Activated naive CD8-positive, alpha-beta T cell treated with anti-CD3 and anti-CD28 coated beads, Interleukin-2, amount 10 ng/mL, durations not matched to agents 7 days and 5 days (primary cell): ENCODE measurements at places on chromosomes 6 and 20. TPM values are rescaled to one million over a fixed set of nuclear protein-coding genes. Genes with fewer than 3 reads are reported as not detected.
A peak's percentile ranks its signal among the peaks of the same experiment; 100 is the strongest.

The C20orf202 gene
- total RNA-seq, result 0.26 TPM

The GNAS-AS1 gene
- total RNA-seq, result 1.6 TPM

DNA sequence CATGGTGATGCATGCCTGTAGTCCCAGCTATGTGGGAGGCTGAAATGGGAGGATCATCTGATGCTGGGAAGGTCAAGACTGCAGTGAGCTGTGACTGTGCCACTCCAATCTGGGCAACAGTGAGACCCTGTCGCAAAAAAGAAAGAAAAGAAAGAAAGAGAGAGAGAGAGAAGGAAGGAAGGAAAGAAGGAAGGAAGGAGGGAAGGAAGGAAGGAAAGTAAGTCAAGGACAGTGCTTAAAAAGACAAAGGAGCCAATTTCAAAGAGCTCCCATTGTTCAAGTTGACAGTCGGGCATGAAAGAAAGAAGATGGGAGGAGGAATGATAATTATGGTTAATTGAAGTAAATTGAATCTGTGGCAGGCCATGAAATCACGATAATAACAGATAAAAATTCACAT is 16.2 kb downstream of the C6orf15 start:
- H3K4me1 ChIP-seq, result peaks cover 18% of the 10 kb centered on the region
- DNase-seq, result no peak
- H3K27me3 ChIP-seq, result no peaks in the 10 kb centered on the region
- no peak overlapping the region for H3K27ac ChIP-seq

DNA sequence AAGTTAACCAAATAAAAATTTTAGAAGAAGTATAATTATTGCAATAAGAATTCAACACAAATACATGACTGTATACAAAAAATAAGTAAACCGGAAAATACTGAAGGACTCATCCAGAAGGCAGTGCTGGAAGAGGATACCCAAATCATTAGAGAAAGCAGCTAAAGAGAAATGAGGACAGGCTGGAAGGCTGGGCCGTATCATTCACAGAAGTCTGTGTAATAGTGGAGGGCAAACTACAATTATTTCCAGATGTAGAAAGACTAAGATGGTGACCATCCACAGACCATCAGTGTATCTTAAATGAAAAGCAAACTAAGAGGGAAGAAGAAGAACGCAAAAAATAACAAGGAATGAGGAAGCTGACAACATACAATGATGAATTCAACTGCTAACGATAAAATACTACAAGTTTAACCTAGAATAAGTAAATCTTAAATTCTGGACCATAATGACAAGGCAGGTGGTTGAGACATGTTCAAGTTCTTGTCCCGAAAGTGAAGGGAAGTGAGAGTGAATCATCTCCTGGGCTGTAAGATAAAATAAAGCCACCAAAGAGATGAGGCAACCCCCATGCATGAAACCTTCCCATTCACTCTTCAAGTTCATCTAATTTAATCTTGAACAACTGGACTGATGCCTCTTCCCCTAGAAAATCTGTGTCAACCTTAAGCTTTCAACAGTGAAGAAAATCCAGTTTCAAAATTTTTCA is 71.5 kb downstream of the SLC23A2 start:
- no peak overlapping the region for H3K4me3 ChIP-seq
- DNase-seq, result no peak
- H3K4me1 ChIP-seq, result peaks cover 11% of the 10 kb centered on the region
- H3K27me3 ChIP-seq, result no peaks in the 10 kb centered on the region
- peak overlapping the region; percentile 15 for H3K27ac ChIP-seq
- peaks cover 26% of the 10 kb centered on the region for H3K36me3 ChIP-seq
